ENCODE measurements at places on chromosomes 4 and X.

- no peak for DNase-seq
Measured at GRCh38 chr4:176139518-176139917, 55.9 kb downstream of the SPATA4 start.

- no peak for DNase-seq
Measured at GRCh38 chr4:26607776-26608175, 23.9 kb downstream of the TBC1D19 start.

GRCh38 chrX:48451708-48452107 lies 18.4 kb downstream of the SLC38A5 start:
- DNase-seq = no peak

GRCh38 chr4:43103048-43103447 lies 210.5 kb downstream of the GRXCR1 start:
- no peak for DNase-seq

DNA sequence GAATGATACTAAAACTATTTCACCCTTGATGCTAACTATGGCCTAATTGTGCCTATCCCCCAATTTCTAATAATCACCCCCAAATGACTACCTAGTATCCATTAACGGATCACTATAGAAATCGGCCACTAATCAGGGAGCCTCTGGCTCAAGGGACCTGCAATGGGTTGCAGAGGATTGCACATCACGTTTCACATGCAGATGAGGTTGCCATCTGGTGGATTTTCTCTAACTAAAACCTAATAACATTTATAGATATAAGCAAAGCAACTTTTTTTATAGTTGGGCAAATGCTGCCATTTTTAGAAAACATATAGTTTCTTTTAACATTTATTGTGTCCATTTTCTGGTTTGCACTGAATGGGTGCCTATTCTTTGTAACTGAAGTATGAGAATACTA lies 28.3 kb upstream of the ALG13 start:
- DNase-seq = peak; percentile 3

- DNase-seq = no peak
Measured at GRCh38 chrX:68895341-68895755, 66.5 kb downstream of the EFNB1 start.

- DNase-seq = peak; percentile 73
Measured at GRCh38 chrX:103687696-103688201, 1.2 kb upstream of the MORF4L2 start.

Data from NCI-H1436 treated with DMSO at 0.1 percent for 48 hours (cell line).